ENCODE measurements at places on chromosomes 3 and 15. TPM values are rescaled to one million over a fixed set of nuclear protein-coding genes. Genes with fewer than 3 reads are reported as not detected.

- DNase-seq, result no peak
Observed at GRCh38 chr3:159828542-159828943, 160.1 kb upstream of the IL12A start.

DNA sequence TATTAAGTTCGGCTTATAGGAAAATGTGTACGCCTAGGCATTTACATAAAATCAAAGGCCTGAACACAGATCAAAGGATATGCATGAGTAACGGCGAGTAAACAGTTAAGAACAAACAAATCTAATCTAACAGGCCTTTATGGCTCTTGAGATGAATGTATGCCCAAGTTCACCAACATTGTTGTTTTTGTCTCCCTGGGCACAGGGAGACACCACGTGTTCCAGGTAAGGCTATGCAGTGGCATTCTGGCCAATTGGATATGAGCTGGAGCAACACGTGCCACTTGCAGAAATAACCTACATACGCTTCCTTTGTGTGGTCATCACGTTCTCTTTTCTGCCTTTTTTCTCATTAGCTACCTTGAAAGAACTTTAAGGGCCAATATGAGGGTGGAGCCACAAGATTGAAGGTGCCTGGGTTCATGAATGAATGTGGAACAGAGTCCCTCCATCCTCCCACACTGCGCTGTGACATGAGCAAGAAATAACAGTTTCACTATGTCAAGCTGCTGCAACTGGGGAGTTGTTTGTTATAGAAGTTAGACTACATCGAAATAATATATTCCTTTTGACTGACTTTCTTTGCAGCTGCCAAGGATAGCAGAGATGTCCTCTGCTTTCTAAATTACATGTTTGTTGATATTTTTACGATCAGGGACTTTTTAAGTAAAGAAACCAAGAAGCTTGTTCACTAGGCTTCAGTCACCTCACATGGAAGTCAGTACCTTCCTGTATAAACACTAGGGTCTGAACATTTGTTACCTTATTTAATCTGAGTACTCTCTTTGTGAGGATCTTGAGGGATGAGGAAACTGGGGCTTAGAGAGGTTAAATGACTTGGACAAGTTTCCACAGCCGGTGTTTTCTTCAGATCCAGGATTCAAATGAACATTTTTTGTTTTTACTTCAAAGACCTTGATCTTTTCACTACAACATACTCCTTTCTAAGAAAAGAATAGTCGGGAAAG, 427.5 kb upstream of the TBL1XR1 start:
- DNase-seq, result no peak

DNA sequence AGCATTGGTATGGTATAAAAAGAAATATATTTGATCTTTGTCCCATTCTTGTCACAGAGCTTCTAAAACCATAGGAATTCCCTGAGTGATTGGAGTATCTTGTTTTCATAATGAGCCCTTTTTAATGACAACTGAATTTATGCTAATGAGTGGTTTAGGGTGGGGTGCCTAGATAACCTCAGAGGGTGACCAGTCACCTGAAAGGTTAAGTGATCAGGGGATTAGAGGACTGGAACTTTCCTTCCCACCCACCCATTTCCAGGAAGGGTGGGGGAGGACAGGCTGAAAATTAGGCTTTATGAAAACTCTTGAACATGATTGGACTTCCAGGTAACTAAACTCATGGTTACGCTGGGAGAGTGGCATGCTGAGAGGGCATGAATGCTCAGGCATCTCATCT, 8.5 kb downstream of the MFN1 start:
- DNase-seq, result no peak

DNA sequence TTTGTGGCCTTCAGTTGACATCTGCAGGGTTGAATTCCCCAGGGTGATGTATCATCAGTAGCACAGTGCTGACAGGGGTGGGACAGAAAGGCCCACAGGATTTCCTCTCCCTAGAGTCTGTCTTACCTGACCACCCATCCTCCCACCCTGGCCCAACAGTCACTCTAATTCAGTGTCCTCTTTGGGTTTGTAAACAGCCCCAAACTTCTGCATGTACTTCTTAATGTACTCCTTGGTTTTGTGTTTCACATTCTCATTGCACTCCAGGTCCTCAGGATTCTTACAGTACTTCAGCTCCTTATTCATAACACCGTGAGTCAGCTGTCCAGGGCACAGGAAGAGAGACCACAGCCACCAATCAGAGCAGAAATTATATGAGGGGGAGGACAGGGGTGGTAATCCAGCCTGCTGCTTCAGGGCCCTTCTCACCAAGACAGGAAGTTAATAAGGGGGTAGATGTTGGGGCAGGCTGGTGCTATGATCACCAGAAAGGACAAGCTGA, 37.5 kb downstream of the NBEAL2 start:
- no peak for DNase-seq

- no peak for DNase-seq
Observed at GRCh38 chr3:170324962-170325361, 32.6 kb upstream of the SKIL start.

- no peak for DNase-seq
Observed at GRCh38 chr15:77457905-77458265, 37.2 kb downstream of the HMG20A start.

DNA sequence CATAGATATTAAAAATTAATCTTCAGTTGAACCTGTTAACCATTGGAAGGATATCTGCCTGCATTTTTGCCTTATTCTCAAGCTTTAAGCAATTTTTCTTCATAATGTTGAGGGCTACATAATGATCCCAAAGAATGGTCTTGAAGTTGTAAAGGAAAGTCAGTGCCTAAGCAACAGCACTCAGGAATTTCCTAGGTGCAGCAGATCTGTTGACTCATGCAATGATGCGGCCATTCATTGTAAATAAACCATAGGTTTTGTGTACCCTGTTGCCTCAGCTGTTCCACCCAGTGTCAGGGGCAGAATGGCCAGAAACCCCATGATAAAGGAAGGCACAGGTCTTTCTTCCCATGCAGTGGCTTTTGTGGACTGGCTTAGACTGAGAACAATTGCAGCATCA, 78.4 kb upstream of the TRIM42 start:
- DNase-seq, result no peak

DNA sequence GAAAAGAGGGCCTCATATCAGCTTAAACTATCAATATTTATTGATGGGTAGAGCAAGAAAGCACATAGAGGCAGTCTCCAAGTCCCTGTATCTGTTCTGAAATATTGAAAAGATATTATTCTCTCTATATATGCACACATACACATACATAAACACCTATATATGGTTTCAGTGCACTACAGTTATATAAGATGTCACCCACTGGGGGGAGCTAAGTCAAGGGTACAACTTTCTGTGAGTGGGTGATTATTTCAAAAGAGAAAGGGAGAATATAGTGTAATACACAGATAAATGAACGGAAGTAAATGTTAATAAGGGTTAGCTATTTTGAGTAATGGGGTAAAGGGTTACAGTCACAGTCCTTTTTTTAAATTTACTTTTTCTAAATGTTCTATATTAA, 8.8 kb downstream of the SNTN start:
- no peak for DNase-seq

MESP1 gene
- total RNA-seq, result 1.3 TPM

TMEM108 gene
- total RNA-seq, result 2.7 TPM

- DNase-seq, result no peak
Observed at GRCh38 chr3:193774272-193774915, 181.4 kb downstream of the OPA1 start.

GRCh38 chr15:53910236-53910849, 67.9 kb upstream of the UNC13C start:
- DNase-seq, result no peak

DNA sequence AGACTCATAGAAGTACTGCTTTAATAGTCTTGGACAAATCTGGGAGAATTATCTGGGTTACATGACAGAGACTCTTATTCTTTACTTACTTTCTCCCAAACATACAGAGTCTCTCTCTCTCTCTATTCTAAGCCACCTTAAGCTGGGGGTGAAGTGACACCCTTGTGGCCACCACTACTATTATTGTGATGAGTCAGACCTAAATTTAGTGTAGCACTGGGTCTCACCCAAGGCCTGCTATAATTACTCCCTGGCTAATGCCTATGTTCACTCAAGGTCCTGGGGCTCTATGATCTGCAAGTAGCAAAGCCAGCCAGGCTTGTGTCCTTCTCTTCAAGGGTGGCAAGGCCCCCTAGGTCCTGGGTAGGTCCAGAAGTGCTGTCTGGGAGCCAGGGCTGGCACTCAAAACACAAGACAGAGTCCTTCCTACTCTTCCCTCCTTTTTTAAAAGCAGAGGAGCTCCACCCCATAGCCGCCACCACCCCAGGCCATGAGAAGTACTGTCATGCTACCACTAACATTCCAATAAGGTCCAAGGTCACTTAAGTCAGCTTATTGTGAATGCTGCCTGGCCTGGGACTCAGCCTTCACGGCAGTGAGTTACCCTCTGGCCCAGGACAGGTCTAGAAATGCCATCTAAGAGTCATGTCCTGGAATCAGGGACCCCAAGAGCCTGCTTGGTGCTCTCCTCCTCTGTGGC, 183.6 kb downstream of the POLQ start:
- no peak for DNase-seq

GRCh38 chr15:98872774-98873173, 134.8 kb downstream of the PGPEP1L start:
- no peak for DNase-seq

GRCh38 chr15:74036271-74037170, 42.0 kb downstream of the PML start:
- no peak for DNase-seq

DLG1 gene
- 151 TPM for total RNA-seq

GRCh38 chr15:48569591-48570302, 75.8 kb downstream of the FBN1 start:
- DNase-seq, result no peak

GRCh38 chr3:14438929-14439328, 36.5 kb downstream of the SLC6A6 start:
- DNase-seq, result no peak

- DNase-seq, result peak; percentile 76
Observed at GRCh38 chr3:39189959-39190269, 2.5 kb downstream of the XIRP1 start.

CD86 gene
- 14.0 TPM for total RNA-seq
